ENCODE measurements at places on chromosomes 12 and 14.

GRCh38 chr12:130394906-130395305, 57.2 kb downstream of the PIWIL1 start:
- no peak for DNase-seq

GRCh38 chr14:101953151-101953550, 11.2 kb upstream of the DYNC1H1 start:
- no peak for DNase-seq

DNA sequence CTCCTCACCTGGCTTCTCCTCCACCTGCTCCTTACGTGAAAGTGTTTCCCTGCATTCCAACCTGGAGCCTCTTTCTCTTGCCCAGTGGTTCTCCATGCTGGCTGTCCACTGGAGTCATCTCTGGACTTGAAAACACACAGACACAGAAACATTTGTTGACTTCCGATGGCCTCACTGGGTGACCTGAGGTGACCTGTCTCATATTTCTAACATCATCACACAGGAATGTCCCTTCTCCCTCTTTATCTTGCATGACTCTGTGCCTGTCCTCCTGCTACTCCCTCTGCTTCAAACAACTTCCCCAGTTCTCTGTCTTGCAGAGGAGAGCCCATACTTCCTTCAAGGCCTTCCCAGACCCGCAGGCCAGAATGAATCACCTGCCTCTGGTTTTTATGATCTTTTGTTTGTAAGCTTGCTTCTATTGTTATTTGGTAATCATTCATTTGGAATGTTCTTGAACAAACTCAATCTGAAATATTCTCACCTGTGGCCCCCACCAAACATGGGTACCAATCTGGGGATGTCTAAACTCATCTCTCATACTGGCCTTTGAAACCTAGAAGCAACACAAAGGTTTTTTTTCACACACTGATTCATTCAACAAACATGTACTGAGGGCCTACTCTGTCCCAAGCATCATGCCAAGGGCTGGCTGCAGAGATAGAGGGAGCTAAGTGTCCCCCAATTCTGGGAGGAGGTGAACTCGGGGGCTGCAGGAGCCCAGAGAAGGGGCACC, 9.7 kb upstream of the RIN3 start:
- DNase-seq = no peak

GRCh38 chr14:100540926-100541620, 46.1 kb downstream of the BEGAIN start:
- no peak for DNase-seq

DNA sequence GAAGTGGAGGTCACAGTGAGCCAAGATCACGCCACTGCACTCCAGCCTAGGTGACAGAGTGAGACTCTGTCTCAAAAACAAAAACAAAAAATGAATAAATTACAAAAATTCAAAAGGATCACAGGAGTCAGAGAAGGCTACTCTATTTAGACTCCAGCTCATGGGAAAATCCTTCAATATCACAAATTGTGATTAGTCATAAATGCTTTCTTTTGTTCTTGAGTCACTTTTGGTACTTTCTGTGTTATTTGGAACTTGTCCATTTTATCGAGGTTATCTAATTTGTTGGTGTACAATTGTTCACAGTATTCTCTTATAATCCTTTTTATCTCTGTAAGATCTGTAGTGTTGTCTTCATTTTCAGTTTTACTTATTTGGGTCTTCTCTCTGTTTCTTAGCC, 18.9 kb downstream of the ALDH2 start:
- no peak for DNase-seq

DNA sequence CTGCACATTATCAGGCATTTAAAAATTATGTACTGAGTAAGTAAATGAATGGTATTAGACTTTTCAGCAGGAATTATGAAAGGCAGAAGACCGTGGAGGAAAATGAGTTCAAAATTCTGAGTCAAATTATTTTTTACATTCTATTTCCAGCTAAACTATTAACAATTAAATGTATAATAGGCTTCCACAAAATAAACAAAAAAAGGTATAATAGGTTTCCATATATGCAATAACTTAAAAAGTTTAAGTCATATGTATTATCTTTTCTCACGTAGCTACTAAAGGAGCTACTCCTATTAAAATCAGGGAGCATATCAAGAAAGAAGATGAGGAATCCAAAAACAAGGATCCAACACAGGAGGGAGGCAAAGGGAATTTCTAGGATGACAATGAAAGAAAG, 11.4 kb upstream of the VCPKMT start:
- DNase-seq = no peak

- DNase-seq = no peak
Observed at GRCh38 chr14:55451398-55451797, 11.0 kb upstream of the TBPL2 start.

GRCh38 chr12:24861766-24862540, 86.9 kb downstream of the BCAT1 start:
- no peak for DNase-seq

- no peak for DNase-seq
Observed at GRCh38 chr12:65808580-65808979, 15.7 kb upstream of the HMGA2 start.

- no peak for DNase-seq
Observed at GRCh38 chr12:91603060-91603459, 420.4 kb upstream of the DCN start.

GRCh38 chr14:95237958-95238340, 80.6 kb upstream of the DICER1 start:
- DNase-seq = no peak

DNA sequence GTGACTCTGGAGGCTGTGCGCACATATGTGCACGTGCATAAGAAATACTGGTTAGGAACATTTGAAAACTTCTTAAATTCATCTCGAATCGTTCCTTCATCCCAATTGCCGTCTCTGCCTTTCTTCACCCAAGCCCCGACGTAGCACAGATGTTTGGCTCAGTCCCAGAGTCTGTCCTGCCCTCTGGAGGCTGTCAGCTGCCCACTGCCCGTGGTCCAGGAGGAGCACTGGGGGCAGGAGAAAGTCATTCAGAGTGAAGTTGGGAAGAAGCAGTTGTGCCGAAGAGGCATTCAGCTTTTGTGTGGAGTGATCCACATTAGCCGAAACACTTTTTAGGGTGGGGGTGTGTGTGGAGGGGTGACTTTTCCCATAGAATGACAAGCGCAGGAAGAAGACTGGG, 124.9 kb downstream of the TSPAN9 start:
- no peak for DNase-seq

DNA sequence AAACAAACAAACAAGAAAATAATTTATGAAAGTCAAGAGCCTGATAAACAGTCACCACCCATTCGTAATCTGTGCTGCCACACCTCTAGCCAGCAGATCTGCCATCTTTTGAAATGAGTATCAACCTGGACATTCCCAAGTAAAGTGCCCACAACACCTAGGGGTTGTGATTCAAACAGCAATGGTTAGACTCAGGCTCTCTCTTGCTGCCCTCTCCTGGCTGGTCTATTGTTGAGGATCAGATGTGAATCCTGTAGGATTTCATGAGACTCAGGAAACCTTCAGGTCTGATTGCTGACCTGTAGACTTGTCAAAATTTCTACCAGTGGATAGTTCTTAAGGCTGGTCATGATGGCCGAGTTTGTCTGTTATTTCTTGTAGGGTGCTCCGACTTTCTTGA, 26.8 kb downstream of the DGLUCY start:
- DNase-seq = no peak

DNA sequence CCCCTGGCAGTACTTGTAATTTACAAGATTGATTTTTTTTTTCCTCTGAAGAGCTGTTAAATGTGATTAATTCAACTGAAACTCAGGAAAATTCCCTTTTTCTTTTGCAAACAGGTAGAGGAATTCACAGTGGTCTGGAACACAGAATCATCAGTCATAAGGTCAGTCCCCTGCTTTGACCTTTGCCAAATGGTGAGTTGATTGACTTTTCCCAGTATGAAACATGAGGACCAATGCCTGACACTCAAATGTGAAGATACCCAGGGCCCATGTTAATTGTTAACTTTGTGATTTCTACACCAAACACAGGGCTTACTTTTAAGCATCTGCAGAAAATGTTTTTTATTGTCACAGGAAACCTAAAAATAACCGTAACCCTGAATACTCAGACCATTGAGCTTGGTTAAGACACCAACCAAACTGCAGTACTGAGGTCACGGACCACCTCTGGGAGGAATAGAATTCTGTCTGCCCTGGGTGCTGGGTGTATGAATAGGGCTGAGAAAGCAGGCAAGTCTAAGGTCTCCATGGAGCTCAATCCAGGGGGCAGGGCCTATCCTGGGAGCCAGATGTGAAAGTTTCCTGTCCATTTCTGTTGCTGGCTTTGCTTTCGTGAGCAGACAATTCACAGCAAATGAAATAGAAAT, 192.4 kb downstream of the TMX1 start:
- DNase-seq = no peak

DNA sequence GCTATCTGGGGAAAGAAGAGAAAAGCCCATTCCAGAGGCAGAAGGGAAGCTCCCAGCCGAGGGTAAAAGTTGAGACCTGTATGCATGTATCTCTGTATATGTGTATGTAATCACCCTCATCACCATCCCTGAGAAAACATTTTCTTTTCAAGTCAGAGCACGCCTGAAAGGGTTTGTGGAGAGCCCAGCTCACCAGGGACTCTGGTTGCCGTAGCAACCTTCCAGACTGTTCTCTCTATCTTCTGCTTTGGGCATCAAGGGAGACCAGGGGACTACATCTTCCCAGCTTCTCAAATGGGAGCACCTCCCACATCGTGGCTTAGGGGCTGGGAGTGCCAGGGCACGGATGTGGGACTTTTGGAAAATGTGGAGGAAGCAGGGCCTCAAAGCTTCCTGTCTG, 93.5 kb downstream of the GALNT8 start:
- DNase-seq = no peak

DNA sequence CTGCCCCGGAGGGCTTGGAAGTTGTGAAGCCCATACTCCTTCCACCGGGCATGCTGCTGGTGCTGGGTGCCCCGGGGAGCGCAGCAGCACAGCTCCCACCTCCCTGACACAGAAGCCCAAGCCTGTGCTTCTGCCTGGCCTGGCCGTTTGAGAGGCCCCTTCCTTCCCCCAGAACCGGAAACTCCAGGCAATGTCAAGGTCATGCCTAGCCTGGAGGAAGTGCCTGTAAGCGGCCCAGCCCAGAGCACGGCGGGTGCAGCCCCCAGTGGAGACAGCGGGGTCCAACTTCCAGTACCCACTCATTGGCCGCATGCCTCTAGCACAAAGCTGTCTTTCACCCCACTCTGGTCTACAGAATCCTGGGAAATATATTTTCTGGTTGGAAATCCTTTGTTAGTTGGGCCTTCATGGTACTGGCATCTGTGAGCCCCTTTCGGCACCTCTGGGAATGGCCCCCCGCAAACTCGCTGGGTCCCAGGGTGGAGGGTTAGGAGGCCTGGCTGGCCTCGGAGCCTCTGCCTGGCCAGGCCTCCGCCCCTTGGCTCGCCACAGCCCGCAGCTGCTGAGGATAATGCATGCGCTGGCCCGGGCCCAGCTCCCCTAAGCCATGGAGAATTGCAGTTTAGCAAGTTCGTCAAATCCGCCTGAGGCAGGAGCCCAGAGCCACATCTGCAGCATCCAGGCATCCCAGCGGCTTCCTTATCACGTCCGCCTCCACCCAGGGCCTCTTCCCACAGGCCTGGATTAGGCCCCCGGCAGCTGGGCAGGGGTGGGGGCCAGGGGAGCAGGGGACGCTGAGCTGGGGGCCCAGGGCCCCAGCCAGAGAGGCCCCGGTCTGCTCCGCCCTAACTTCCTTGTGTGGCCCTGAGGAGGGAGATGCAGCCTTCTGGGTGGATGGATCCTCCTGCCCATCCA, 48.9 kb upstream of the DLK1 start:
- DNase-seq = no peak

DNA sequence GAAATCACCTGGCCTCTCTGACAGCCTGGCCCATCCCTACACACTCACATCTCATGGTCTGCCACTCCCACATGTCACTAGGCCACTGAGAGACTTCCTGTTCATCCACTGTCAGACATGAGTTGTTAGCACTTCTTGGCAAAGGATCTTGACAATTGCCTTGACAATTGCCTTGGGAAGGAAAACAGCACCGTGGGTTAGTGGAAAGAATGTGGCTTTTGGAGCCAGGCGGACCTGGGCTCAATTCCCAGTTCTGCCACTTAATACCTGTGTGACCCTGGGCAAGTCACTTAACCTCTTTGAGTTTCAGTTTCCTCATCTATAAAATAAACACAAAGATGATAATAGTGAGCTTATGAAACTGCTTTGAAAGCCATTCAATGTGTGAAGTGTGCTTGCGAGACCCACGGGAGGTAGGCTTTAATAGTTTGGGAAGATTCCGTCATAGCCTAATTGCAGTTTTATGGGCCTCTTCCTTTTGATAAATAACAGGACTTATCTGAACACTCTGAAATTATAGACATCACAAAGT, 250.4 kb downstream of the C12orf75 start:
- DNase-seq = no peak

GRCh38 chr14:51880835-51881580, 20.6 kb downstream of the GNG2 start:
- no peak for DNase-seq

- no peak for DNase-seq
Observed at GRCh38 chr12:117972301-117972700, 3.5 kb upstream of the KSR2 start.

- no peak for DNase-seq
Observed at GRCh38 chr12:61525331-61525730, 734.9 kb upstream of the USP15 start.

GRCh38 chr14:68897559-68898155, 81.4 kb downstream of the ACTN1 start:
- DNase-seq = no peak

DNA sequence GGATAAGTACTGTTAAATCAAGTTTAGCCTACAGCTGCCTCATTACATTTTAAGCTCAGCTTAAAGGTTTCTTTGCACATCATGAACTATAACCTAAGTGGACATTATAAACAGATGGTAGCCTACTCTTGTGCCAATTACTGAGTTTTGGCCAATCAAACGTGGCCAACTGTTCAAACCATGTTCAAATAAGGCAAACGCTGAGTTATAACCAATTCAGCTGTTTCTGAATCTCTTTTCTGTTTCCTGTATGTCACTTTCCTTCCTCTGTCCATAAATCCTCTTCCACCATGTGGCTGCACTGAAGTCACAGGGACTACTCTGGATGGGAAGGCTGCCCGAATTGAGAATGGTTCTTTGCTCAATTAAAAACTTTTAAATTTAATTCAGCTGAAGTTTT, 98.4 kb downstream of the BCAT1 start:
- DNase-seq = no peak

DNA sequence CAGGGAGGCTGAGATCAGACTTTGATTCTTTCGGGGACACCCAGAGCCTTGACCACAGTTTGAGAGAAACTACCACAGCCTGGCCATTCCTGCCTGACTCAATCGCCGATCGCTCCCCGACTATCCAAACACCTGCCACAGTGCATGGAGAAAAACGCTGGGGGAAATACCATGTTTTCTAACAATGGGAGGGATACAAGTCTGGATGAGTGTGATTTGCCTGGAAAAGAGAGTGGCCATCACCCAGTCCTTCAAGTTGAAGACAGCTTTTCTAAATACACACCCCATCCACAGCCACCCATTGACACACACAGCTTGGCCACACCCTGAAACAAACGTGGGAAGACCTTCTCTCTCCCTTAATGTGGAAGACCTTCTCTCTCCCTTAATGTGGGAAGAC, 6.7 kb upstream of the VASH1 start:
- DNase-seq = no peak

DNA sequence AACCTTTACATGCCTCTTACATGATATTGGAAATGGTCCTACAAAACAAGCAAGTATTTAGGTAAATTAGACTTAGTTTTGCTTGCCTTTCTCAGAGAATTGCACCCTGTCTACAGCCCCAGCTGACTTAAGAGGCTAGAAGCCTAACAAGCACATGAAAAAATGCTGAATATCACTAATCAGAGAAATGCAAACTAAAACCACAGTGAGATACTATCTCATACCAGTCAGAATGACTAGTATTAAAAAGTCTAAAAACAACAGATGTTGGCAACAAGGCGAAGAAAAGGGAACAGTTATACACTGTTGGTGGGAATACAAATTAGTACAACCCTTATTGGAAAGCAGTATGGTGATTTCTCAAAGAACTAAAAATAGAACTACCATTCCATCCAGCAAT, 103.8 kb downstream of the EGLN3 start:
- DNase-seq = no peak
